ENCODE measurements at places on chromosomes 12 and 14.
A peak's percentile ranks its signal among the peaks of the same experiment; 100 is the strongest.

DNA sequence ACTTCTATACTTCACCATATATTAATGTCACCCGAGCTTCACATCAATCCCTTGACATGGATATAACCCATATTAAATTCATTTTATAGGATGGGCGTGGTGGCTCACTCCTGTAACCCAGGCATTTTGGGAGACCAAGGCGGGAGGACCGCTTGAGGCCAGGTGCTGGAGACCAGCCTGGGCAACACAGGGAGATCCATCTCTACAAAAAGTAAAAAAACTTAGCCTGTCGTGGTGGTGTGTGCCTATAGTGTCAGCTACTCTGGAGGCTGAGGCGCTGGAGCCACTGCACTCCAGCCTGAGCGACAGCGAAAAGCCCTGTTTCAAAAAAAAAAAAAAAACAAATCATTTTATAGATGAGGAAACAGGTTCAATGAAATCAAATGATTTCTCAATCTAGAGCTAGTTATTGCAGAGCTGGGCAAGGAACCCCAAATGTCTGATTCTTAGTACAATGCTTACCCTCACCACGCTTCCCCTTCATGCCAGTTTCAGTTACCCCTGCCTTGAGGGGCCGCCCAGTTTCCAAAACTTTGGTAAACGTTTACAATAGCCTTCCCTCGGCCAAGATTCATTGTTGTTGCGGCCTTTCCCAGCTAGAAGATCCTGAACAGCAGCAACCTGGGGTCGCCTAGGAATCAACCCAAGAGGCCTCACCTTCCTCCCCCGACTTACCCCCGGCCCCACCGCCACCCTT is 751 bp downstream of the PSMB5 start:
- no peak for DNase-seq

- DNase-seq: peak; percentile 93
These were observed 31.9 kb downstream of the DAD1 start for GRCh38 chr14:22556990-22557623.

DNA sequence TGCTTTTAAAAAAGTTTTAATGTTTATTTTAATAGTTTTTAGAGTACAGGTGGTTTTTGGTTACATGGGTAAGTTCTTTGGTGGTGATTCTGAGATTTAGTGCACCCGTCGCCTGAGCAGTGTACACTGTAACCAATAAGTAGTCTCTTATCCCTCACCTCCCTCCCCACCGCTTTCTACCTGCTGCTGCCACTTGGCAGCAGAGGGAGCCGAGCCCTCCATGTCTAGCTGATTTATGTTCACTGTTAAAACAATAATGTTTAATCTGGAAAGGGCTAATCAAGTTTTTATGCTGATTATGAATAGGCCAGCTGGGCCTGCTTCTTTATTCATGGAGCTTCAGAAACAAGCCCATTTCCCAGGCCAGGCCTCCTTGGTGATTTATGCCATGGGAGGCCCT is 73.1 kb downstream of the ADCK1 start:
- DNase-seq: no peak

DNA sequence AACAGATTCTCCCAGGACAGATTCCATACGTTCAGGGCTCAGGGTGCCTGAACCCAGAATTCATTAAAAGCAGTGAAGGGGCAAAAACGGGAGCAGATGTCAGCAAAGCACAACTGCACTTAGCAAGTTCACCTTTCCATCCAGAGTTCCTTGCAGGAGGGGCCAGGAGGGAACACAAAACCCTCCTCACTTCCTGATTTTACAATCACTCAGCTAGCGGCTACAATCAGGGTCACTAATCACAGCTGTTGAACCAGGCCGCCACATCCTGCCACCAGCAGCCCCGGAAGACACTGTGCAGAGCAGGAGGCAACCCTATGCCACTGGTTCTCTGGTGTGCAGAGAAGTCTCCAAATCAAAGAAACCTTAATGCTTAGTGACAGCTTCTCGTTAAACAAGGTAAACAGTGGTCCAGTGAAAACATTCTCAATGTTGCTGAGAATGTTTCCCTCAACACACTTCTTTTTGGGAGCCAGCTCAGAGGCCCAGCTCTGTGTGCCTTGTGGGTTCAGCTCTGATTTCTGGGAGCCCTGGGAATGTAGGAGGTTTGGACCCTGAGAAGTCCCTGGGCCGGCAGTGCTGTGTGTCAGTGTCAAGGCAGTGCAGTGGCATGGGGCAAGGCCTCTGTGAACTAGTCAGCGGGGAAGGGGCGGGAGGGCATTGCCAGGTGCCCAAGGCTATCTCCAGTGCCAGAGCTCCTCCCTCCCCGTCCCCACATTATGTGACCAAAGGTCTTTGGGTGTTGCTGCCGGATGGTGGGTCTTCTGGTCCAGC is 54.5 kb downstream of the VCPKMT start:
- no peak for DNase-seq

DNA sequence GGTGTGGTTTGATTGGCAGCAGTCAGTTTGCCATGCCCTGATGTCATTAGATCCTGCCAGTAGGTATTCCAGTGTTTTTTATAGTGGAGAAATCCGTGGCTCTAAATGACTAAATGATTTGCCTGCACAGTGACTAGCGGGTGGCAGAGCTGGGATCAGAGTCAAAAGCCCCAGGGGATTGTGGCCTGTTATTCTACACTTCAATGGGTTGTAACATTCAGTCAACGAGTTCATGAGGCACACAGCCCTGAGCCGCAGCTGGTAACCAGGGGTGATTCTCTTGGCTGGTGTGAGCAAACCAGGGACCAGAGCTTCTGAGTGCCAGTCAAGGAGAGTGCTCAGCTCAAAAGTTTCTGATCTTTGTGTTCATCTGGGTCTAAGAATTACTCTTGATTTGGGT is 1.8 kb downstream of the MYH6 start:
- DNase-seq: no peak

GRCh38 chr12:27013611-27014084 is 536 bp downstream of the TM7SF3 start:
- DNase-seq: no peak

- DNase-seq: no peak
These were observed 17.0 kb upstream of the IL22 start for GRCh38 chr12:68270358-68270757.

GRCh38 chr12:122021822-122022392 is at the start of gene BCL7A:
TSS of gene BCL7A (plus strand) at chr12:122021884. CDS start at chr12:122022092, 208 bp downstream.
- peak; percentile 19 for DNase-seq

DNA sequence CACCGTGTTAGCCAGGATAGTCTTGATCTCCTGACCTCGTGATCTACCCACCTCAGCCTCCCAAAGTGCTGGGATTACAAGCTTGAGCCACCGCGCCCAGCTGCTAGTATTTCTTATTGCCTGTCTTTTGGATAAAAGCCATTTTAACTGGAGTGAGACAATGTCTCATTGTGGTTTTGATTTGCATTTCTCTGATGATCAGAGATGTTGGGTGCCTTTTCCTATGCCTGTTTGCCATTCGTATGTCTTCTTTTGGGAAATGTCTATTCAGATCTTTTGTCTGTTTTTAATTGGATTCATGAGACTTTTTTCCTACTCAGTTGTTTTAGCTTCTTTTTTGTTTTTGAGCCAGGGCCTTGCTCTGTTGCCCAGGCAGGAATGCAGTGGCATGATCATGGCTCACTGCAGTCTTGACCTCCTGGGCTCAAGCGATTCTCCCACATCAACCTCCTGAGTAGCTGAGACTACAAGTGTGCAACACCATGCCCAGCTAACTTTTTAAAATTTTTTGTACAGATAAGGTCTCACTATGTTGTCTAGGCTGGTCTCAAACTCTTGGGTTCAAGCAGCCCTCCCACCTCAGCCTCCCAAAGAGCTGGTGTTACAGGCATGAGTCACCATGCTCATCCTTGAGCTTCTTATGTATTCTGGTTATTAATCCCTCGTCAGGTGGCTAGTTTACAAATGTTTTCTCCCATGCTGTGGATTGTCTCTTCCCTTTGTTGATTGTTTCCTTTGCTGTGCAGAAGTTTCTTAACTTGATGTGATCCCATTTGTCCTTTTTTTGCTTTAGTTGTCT is 65.9 kb downstream of the ACACB start:
- no peak for DNase-seq

- DNase-seq: no peak
These were observed 10.2 kb downstream of the FBXW8 start for GRCh38 chr12:116920939-116921338.

DNA sequence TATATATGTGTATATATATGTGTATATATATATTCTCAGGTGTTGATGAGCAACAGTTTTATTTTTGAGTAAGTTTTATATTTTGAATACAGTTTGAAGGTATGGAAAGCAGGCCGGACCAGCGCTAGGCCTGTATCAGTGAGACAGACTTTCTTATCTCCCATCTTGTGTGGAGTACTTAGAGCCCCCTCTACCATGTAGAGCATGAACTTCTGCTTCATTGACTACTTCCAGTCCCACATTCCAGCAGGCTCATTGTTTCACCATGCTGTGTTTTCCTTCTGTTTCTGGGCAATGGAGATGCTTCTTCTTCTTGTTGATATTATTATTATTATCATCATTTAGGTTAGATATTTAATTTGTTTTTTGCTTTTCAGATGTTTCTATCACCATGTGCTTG is 76.4 kb downstream of the SLC16A7 start:
- DNase-seq: no peak

DNA sequence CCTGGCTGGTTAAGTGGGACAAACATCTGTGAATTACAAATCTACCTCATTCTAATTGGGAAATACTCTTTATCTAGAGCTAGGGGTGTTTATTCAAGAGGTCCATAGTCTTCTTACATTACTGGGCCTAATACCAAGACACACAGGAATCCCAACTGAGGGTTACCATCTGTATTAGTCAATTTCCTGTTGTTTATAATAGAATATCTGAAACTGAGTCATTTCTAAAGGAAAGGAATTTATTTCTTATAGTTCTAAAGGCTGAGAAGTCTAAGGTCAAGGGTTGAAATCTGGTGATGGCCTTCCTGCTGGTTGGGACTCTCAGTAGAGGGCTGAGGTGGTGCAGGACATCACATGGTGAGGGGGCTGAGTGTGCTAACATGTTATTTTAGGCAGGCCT is 36.0 kb downstream of the RTRAF start:
- DNase-seq: no peak

DNA sequence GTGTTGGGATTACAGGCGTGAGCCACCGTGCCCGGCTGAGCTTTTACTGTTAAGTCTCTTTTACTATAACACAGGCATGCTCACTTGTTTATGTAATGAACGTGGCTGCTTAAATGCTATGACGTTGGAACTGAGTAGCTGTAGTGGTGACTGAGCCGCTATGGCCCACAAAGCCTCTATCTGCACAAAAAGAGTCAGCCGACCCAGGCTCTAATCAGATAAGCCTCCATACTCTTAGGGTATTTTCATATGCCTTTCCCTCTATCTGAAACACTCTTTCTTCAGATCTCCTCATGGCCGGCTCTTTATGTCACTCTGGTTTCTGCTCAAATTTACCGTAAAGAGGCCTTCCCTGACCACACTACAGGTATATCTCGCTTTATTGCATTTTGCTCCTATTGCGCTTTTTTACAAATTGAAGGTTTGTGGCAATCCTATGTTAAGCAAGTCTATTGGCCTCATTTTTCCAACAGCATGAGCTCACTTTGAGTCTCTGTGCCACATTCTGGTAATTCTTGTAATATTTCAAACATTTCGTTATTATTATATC is 8.0 kb downstream of the SLC2A14 start:
- no peak for DNase-seq

DNA sequence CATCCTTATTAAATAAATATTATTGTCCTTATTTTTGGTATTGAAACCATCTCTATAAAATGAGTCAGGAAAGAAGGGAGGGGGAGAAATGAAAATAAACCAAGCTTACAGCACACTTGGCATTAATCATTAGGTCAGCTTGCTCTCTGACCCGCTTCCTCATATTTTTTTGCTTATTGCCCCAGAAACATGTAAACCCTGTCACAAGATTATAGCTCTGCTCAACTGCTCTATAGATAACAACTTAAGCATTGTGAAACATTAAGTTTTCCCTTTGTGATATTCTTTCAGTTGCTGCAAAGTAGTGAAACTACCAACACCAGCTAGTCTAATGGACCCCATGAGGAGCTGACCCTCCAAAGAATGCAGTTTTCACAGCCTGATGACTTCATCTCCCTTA is 819.5 kb downstream of the SLC16A7 start:
- no peak for DNase-seq

DNA sequence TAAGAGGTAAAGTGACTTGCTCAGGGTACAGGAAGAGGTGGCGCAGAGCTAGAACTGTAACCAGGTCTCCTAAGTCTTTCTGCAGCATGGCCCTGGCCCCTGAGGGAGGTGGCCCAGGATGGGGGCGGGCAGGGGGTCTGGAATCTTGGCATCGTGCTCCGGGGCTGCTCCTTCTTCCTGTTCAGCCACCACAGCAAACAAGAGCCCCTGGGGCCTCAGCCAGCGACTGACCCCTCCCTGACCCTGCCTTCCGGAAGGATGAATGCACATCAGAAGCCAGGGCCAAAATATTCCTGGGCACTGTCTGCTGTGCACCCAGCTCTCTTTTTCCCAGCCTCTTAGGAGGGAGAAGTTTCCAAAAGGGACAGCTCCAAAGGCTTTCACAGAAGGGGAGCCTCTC is 242.8 kb downstream of the DPF3 start:
- no peak for DNase-seq

Measured in stimulated activated CD8-positive, alpha-beta memory T cell treated with anti-CD3 and anti-CD28 coated beads, Interleukin-4, amount 100 ng/mL, for 4 hours (primary cell).